Heart right ventricle (tissue), 16 donors: ENCODE measurements at places on chromosomes 4 and X. TPM values are rescaled to one million over a fixed set of nuclear protein-coding genes. Genes with fewer than 3 reads are reported as not detected.

GRCh38 chr4:103046416-103047290 lies 27.1 kb upstream of the SLC9B1 start:
- peak; percentile 18 for DNase-seq

GRCh38 chrX:45840411-45840950 lies 639.8 kb upstream of the DIPK2B start:
- no peak for DNase-seq

DNA sequence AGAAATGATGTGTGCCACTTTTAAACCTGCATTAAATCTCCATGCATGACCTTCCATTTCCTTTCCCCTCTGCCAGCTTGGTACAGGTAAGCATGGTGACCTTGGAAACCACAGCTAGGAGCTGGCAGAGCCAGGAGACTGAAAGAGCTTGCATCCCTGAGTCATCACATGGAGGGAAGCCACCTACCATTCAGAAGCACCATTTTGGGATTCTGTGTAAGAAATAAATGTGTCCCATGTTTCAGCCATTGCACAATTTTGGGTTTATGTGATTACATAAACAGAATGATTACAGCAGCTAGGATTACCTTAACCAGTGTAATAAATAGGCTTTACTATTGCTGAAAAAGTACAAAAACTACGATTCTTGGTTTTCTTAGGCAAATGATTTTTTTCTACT lies 17.3 kb upstream of the CCDC149 start:
- no peak for DNase-seq

DNA sequence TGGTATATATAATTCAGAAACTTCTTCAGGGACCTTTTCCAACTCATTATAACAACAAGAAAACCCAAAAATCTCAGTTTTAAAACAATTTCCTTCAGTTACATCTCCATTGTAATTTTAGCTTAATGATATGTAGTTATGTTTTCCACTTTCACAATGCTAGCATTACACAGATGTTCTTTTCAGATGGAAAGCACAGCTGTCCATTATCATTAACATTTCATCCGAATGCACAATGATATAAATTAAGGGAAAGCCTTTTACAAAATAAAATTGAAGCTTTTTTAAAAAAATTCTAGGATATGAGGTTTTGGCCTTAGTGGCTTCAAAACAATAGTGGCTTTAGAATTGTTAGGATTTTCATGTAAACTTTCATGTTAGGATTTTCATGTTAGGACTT lies 389.2 kb downstream of the ADAM29 start:
- DNase-seq, result no peak

Gene EXOC1L
- not detected for total RNA-seq

- DNase-seq, result no peak
Measured at GRCh38 chr4:180581061-180581460, 1662.1 kb upstream of the TENM3 start.

DNA sequence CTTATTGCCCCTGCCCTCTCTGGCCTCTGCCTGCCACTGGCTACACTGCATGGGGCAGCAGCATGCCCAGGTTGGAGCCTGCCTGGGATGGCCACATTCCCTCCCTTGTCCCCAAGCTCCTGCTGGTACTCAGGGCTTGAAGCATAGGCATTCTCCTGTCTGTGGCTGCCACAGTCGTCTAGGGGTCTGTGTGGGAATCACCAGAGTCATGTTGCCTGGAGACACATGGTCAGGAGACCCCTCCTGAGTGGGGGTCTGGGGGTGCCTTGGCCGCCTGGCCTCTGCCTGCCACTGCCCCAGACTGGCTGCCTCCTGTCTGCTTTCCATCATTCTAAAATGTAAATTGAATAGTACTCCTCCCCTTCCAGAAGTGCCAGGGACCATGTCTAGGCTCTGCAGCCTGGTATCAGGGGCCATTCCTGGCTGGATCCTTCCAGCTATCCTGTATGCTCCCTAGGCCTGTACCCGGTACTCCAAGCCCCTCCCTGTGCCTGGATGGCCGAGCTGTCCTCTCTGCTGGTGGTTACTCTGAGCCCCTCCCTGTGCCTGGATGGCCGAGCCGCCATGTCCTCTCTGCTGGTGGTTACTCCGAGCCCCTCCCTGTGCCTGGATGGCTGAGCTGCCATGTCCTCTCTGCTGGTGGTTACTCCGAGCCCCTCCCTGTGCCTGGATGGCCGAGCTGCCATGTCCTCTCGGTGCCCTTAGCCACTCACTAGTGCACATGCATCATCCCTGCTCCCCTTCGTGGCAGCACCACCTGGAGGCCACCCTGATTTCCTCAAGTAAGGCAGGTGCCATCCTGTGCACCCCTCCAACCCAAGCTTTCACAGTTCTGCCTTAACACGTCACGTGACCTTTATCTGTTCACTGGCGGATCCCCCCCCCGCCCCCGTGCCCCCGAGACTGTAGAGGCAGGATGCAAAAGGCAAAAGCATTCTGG lies 5.5 kb upstream of the NKX1-1 start:
- no peak for DNase-seq

DNA sequence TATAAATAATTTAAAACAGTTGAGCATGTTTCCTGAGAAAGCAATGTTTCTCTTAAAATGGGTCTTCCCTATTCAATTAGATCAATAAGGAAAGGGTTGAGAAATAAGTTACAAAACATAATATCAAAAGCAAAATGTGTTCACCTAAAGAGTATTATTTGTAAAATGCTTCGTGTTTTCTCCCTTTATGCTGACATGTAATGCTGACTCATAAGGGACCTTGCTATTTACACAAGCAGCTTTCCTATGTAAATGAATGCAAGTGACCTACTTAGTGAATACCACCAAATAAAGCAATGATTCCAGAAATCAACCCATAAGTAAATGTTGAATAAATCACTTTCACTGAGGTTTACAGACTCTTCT lies 91.5 kb downstream of the ELOVL6 start:
- DNase-seq, result no peak

DNA sequence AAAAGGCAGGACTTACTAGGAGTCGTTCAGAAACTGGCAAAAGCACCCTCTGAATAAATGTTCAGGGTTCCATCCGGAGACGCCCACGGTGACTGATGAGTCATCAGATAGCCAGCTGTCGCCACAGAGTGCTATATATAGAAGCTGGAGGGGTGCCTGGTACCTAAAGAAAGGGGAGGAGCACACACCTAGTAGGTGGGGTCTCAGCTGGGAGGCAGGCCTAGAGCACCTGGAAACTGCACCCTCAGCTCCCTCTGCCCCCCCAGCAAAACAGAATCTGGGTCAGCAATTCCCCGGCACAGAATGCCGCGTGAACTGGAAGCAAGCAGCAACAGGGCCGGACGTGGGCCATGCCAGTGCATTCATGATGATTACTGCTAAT lies 242.0 kb downstream of the BCOR start:
- DNase-seq, result no peak

GRCh38 chr4:89438102-89438831 lies 130.7 kb upstream of the GPRIN3 start:
- DNase-seq, result peak; percentile 10

Gene AMBN
- not detected for total RNA-seq

- DNase-seq, result peak; percentile 54
Measured at GRCh38 chr4:2787230-2788100, 5.4 kb upstream of the SH3BP2 start.

GRCh38 chr4:90950385-90950841 lies 823.2 kb downstream of the CCSER1 start:
- no peak for DNase-seq
